NK-92 treated with Interleukin-12 subunit alpha and Interleukin-12 subunit beta, amount 100 ng/mL, for 24 hours (cell line): ENCODE measurements at places on chromosomes 13 and 19.

DNA sequence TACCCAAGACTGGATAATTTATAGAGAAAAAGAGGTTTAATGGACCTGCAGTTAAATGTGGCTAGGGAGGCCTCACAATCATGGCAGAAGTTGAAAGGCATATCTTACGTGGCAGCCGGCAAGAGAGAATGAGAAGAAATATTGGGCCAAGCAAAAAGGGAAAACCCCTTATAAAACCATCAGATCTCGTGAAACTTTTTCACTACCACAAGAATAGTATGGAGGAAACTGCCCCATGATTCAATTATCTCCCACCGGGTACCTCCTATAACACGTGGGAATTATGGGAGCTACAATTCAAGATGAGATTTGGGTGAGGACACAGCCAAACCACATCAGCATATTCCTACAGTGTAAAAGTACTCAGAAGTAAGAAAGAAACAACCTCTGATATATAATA, 4.7 kb upstream of the KBTBD7 start:
- DNase-seq, result no peak

- DNase-seq, result no peak
Measured at GRCh38 chr13:76825430-76825829, 60.8 kb downstream of the KCTD12 start.

- no peak for DNase-seq
Measured at GRCh38 chr13:99871249-99871898, 100.2 kb downstream of the ZIC5 start.

DNA sequence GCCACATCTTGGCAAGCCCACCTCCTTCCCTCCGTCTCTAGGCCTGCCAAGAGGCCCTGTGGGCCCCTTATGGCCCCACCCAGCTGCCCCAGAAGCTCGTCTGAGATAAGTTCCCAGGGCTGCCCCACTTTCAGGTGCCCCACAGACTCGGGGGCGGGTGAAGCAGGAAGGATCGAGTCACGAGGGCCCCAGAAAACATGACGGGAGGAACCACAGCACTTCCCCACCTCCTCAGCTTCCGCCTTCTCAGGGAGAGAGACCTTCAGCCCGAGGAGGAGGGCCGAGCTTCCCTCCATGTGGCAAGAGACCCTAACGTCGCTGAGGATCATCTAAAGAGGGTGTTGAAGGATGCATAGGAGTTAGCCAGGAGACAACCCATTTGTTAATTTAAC, 4.5 kb upstream of the IL12RB1 start:
- DNase-seq, result no peak

DNA sequence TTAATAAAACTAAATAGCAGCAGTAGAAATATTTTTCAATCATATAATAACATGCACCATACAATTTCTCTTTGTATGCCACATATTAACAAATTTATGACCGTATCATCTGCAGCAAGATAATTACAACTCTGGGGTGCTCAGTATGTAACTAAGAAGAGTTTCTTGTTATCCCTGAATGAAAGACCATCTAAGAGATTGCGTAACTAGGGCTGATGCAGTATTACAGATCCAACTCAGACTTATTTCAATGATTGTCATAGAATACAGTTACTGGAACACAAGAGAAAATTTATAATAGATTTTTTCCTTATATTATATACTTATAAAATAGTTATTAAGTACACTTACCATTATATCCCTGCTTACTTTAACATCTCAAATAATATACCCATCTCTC, 305.1 kb downstream of the SLITRK1 start:
- DNase-seq, result no peak

- no peak for DNase-seq
Measured at GRCh38 chr13:86051134-86052103, 252.2 kb upstream of the SLITRK6 start.

DNA sequence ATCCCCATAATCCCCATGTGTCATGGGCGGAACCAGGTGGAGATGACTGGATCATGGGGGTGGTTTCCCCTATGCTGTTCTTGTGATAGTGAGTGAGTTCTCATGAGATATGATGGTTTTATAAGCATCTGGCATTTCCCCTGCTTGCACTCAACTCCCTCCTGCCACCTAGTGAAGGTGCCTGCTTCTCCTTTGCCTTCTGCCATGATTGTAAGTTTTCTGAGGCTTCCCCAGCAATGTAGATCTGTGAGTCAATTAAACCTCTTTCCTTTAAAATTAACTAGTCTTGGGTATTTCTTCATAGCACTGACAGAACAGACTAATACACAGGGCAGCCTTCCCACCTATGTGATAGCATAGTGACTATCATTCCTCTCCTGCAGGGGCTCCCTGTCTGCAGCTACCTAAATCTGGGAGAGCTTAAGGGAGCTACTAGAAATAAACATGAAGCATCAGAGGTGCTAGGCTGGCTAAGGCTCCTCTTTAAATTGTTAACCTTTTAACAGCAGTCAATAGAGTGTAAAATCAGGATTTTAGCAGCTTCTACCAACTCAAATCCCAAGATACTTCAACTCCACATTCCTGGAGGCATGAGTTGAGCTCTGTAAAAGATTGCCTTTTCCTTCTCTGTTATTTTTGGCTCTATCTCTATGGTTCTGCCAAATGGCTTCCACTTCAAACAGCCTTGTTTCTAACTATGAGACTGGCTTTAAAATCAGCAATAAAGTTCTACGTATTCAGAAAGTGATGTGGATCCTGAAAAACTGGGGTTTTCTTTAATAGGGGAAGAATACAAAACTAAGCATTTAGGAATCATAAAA, 112.3 kb downstream of the VWA8 start:
- no peak for DNase-seq

DNA sequence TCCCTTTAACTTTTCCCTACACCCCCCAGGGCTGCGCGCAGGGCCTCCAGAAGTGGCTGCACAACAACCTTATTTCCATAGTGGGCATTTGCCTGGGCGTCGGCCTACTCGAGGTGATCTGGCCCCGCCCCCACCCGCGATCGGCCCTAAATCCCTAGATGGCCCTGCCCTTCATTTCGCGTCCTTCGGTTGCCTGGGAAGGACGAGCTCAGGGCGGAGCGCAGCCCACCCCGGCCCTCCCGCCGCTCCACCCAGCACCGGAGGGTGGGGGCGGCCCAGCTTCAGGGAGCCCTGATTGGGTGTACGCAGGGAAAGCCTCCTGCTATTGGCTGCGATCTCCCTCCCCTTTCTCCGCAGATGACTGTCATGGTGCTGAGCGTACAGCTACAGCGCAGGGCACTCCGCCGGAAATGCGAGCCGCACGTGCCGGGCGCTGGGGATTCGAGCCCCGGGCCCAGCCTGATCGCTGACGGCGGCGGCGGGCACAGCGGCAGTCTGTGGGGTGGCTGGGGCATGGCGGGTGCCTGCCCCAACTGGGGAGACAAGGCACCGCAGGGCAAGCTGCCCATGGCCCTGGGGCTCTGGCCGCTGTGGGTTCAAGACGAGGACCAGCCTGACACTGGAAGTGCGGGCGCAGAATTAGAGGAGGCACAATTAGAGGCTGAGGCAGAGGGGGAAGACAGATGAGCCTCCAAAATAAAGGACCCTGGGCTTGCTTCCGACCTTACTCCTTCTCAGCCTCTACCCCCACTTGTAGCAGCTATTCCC, 4.3 kb downstream of the CD37 start:
- DNase-seq, result no peak

DNA sequence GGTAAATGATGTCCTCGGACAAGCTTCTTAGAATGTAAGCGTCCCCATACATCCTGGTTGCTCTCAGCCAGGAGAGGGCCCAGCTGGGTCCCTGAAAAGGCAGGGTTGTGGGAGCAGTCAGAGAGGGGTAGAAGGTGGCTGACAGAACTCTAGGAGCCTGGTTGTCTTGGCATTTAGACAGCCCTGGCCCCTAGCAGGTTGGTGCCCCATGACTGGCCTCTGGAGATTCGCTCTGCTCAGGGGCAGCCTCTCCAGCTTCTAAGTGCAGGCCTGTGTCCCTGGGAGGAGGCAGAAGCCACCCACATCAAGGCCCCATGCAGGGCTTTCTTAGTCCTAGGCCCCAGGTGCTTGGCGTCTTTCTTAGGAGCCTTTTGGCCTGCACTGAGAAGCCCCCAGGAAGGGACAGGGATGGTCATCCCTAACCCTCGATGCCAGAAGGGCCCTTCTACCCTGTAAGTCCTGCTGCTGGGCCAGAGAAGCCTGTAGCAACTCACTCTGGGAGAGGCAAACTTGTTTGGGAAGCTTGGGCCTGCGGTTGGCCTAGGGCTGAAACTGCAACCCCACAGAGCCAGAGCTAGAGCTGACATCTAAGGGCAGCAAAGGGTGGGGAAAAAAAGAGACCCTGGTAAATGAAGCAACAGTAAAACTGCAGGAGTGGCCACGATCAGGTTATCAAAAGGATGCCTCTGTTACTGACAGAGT, 2.8 kb upstream of the CDX2 start:
- DNase-seq, result no peak

- no peak for DNase-seq
Measured at GRCh38 chr13:98175823-98176222, 1.2 kb downstream of the RNF113B start.

DNA sequence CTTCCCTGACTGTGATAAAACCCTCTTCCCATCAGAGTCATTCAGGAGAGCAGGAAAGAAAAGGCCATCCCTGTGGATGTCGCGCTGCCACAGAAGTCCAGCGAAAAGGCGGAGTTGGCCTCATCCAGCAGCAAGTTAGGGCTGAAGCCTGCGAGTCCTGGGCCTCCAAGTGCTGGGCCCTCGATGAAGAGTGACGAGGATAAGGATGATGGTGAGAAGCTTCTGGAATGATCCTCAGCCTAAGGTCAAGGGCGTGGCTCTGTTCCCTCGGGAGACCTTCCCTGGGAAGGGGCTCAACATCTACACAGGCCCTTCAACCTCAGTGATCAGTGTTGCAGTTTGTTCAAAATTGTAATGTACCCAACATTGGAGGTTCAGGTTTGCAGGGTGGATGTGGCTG, 22.3 kb downstream of the TEX29 start:
- DNase-seq, result no peak

DNA sequence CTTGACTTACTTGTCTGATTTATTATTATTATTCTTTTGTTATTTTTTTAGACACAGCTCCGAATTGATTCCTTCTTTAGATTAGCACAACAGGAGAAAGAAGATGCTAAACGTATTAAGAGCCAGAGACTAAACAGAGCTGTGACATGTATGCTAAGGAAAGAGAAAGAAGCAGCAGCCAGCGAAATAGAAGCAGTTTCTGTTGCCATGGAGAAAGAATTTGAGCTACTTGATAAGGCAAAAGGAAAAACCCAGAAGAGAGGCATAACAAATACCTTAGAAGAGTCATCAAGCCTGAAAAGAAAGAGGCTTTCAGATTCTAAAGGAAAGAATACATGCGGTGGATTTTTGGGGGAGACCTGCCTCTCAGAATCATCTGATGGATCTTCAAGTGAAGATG, 29.4 kb downstream of the ERCC5 start:
- DNase-seq, result no peak

GRCh38 chr19:16258440-16258903, 60.8 kb downstream of the AP1M1 start:
- DNase-seq, result no peak

DNA sequence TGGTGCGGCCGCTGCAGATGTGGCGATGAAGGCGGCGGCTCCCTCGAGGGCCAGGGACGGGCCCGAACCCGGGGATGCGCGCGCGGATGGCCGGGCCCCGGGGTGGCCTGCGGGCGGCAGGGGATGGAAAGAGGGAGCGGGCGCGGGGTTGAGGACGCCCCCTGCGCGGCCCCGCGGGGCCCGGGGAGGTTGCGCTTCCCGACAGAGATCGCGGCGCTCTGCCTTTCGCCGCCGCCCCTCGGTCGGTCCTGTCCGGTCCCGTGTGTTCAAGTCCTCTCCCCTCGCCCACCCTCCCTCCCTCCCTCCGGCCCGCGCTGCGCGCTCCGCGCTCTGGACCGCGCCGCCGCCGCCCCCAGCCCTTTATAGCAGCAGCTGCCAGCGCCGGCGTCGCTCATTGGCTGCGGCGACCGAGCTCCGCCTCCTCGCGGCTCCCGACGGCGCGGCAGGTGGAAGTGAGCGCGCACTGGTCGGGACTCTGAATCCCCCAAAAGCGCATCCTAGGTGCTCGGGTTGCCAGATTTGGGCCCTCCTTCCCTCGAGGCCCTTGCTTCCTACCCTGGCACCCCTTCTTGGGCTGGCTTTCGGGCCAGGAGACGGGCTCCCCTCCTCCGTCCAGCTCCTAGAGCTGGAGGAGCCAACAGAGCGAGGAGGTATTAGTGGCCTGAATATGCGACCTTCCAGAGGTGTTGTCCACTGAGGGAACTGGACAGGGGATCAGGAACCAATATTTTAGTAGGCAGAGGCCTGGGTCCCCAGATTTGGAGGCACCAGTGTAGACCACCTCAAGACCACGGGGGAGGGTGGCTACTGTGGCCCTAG, at the start of gene ELAVL3:
Gene ELAVL3, minus strand, starts transcription at position 332 of the 819 bp plus-strand sequence. CDS start 438 bp downstream, outside the sequence.
- no peak for DNase-seq

DNA sequence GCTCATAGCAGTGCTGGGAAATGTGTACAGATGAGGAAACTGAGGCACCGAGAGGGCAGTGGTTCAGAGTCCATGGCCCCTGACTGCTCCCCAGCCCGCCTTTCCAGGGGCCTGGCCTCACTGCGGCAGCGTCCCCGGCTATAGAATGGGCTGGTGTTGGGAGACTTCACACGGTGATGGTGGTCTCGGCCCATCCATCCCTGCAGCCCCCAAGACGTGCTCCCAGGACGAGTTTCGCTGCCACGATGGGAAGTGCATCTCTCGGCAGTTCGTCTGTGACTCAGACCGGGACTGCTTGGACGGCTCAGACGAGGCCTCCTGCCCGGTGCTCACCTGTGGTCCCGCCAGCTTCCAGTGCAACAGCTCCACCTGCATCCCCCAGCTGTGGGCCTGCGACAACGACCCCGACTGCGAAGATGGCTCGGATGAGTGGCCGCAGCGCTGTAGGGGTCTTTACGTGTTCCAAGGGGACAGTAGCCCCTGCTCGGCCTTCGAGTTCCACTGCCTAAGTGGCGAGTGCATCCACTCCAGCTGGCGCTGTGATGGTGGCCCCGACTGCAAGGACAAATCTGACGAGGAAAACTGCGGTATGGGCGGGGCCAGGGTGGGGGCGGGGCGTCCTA, 15.9 kb downstream of the LDLR start:
- no peak for DNase-seq

DNA sequence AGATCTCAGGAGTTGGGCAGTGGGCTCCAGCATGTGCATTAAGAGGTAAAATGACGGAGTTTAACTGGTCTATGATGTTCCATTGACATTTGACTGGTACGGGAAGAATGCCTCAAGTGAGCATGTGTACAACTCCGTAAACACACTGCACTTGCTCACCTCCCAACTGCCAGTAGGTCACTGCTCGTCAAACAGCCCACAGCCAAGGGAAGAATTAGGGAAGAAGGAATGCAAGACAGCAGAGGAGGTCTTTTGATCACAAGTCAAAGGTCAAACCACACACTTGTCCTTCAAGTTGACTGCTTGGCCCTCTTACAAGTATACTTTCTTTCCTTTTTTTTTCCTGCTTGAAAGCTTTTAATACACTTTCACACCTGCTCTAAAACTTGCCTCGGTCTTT, 236.7 kb downstream of the B3GLCT start:
- DNase-seq, result no peak

DNA sequence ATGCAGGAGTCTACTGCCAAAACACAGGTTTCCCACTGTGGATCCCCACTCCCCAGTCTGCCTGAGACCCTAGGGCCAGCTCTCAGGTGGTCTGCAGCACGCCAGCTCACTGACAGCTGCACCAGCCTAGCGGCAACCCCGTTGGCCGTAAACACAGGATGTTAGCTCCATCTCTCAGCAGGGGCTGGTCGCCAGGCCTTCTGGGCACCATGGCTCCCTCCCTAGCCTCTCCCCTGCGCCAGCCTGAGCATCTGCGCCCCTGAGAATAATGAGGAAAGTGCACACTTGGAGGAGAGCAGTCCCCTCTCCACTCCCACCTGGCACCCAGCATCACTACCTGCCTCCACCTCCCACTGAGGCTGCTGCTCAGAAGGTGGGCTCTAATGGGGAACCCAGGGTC, 20.8 kb upstream of the EPHX3 start:
- no peak for DNase-seq
